ENCODE measurements at places on chromosomes 7 and 10. TPM values are rescaled to one million over a fixed set of nuclear protein-coding genes. Genes with fewer than 3 reads are reported as not detected.

The LRRC18 gene
- not detected for polyA plus RNA-seq

The SEMA3D gene
- polyA plus RNA-seq, result 44.8 TPM

DNA sequence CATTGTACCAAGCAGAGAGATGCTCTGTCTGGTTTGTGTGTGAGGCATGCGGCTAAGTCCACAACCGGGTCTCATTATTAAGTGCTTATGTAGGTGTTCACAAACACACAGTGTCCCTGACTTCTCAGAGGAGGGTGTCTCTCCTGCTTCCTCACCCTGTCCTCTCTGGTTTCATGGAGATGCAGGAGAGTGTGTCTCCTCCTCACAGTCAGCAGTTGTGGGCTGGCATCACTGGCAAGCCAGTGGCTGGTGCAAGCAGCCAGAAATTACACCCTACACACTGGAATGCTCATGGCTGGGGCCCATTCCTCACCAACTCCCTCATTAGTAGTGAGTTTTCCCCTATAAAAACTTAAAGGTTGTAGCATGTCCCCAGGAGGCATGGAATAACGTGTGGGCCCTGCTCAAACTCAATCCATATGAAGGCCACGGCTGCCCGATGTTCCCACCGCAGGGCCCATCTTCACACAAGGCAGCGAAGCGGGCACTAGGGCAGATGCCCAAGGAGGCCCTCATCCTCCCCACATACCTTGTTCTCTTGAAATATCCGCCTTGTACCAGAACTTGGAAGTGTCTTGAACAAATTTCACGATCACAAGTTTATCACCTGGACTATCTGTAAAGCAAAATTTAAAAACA, 280.1 kb downstream of the TNS3 start:
- DNase-seq, result no peak

- no peak for DNase-seq
Measured at GRCh38 chr7:127635659-127636285, 16.2 kb upstream of the SND1 start.

DNA sequence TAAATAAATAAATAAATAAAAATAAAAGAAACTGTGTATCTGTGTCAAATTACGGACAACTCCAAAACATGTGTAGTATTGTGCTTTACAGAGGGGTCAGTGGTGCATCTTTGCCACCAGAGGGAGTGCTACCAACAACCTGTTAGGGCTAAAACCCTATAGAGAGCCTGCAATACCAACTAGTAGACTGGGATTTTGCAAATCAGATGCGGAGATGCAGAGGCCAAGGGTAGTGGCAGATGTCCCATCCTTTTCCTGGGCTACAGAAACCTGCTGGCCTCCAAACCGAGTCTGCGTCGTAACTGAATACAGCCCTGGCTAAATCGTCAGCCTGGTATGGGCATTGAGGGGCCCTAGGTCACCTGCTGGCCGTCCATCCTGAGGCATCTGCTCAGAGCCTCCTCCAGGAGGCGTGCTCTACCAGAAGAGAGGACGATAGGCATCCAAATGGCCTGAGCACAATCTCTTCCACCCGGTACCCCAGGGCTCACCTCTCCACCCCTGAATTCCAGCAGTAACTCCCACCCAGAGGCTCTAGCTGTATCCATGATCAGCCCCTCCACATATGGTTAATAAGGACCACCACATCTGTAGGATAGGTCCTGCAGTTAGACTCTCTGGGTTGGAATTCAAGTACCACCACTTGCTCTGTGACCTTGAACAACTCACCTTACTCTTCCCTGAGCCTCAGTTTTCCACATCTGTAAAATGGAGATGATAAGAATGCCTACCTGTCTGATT, 6.2 kb upstream of the RRP12 start:
- no peak for DNase-seq

DNA sequence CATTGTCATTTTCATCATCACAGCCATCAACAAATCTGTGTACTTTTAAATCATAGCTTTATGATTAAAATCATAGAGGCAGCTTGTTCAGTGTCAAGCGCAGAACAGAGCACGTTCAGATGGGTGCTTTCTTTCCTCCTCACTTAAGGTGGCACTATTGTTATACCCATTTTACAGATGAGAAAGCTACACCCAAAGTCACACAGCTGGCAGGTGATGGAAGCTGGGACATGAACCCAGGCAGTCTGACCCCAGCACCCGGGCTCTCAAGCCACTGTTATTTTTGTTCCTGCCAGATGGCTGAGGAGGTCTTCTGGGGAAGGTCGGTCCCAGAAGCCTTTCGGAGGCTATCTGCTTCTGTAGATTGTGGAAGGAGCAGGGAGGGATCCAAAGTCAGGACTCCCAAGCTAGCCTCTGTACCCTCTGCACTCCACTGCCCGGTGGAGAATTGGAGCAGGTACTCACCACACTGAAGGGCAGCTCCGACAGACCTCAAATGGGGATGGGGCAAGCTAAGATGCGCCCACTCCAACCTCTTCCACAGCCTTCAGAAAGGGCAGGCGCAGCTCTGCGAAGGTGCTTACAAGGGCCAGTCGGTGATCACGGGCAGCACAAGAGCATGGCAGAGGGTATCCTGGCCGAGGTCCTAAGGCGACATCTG, 610 bp downstream of the AVPI1 start:
- DNase-seq, result no peak

- DNase-seq, result no peak
Measured at GRCh38 chr7:16926283-16926682, 44.5 kb upstream of the AGR3 start.

DNA sequence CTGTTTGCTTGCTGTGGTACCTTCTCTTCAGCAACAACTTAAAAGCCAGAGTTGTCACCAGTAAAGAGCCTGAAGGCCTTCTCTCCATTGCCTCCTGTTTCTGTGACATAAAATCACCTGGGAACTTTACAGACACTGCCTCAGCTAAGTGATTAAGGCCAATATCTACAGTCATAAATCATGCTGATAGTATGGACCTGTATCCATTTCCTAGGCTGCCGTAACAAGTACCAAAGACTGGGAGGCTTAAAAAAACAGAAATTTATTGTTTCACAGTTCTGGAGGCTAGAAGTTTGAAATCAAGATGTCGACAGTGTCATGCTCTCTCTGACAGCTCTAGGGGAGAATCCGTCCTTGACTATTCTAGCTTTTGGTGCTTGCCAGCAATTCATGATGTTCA, 108.4 kb upstream of the UNC5B start:
- no peak for DNase-seq

DNA sequence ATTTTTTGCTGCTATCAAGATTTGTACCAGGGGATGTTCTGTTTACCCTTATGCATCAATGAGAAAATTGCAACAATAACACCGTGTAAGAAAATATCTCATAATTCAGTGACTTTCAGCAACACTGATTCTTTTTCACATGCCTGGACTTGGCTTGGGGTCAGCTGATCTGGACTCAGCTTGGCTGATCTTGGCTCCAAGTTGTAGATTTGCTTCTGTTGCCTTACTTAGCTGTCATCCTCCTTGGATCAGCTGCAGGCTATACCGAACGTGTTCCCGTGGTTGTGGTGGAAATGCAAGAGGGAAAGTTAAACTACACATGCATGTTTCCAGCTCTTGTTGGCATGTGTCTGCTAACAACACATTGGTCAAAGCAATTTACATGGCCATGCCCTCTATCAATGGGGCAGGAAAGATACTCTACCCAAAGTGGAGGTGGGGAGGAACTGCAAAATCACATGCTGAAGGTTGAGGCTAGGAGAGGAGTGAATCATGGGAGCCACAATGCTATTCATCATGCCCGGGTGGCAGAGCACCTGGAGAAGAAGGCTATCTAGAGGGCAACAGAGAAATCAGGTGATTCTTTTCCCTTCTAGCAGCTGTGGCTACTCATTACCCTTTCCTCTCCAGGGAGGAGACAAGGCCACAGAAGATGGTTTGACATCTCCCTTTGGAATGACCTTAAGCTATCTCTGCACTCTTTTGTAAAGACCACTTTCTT, 1276.3 kb upstream of the AUTS2 start:
- DNase-seq, result no peak
